CD4-positive, alpha-beta T cell treated with Interleukin-4 for 1 hour (primary cell): ENCODE measurements at places on chromosomes 4 and X.

DNA sequence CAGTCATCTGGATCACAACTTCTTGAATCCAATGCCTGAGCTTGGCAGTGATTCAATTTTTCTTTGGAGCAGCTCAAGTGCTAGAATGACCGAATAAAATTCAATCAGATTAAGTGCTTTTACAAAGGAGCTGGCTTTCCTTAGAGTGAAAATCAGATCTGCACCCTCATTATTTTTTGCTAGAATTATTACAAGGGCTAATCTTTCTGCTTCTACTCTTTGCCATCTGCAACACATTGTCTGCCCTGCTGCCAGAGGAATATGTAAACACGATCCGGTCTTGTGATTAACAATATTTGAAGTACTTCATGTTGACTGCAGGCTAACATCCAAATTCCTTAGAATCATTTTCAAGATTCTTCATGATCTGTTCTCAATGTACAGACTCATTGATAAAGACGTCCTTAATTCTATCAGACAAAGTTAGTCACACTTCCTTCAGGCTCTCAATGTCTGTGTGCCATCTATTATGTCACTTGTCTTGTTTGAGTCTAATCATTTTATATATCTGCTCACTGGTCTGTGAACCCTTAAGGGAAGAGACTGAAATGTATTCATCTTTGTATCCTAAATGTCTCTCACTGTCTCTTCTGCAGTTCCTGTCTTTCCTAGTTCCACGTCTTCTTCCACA is 531.2 kb downstream of the GALNTL6 start:
- no peak for DNase-seq

GRCh38 chr4:84238247-84239090 is 260.6 kb downstream of the NKX6-1 start:
- DNase-seq: no peak

- no peak for DNase-seq
Measured at GRCh38 chrX:39121903-39122302, 320.6 kb downstream of the MID1IP1 start.

GRCh38 chrX:119398587-119398973 is 556 bp upstream of the SLC25A43 start:
- no peak for DNase-seq

DNA sequence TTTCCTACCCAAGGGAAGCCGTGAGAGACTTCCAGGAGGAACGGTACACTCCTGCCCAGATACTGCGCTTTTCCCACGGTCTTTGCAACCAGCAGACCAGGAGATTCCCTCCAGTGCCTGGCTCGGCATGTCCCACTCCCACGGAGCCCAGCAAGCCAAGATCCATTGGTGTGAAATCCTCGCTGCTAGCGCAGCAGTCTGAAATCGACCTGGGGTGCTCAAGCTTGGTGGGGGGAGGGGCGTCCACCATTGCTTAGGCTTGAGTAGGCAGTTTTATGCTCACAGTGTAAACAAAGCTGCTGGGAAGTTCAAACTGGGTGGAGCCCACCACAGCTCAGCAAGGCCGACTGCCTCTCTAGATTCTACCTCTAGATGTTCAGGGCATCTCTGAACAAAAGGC is 284.8 kb upstream of the FGF13 start:
- no peak for DNase-seq

- DNase-seq: no peak
Measured at GRCh38 chr4:101708293-101709039, 82.1 kb upstream of the BANK1 start.

DNA sequence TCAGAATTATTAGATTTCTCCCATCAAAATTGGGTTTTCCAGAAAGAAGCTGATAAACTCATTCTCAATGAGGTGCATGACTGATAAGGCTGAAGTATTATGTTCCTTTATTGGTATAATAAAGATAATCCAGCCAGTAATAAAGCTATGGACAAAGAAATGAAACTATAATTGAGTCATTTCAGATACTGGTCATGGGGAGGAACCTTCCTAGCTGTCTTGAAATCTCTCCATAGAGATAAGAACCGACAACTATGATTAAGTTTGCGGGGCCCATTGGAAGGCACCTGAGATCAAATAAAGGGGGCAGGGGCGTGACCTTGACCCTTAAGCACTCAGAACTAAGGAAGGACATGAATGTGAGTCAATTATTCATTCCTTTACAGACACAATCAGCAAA is 47.8 kb downstream of the RAI2 start:
- DNase-seq: no peak

DNA sequence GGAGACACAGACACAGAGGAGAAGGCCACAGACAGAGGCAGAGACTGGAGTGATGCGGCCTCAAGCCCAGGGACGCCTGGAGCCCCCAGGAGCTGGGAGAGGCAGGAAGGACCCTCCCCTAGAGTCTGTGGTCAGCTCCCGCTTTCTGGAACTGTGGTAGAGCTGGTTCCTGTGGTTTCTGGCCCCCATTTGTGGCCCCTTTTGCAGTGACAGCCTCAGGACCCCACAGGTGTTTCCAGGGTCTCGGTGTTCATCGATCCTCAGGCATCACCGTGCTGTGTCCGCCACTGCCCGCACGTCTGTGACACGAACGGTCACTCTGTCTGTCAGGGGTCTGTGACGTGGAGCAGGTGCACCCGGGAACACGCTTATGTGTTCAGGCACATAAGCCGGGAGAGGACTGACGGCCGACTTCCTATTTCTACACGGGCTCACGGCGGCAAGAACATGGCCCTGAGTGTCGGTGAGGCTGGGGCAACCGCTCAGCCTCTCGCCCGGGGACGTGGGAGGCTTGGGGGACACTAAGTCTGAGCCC is 7.9 kb downstream of the GTPBP6 start:
- DNase-seq: no peak

- DNase-seq: no peak
Measured at GRCh38 chr4:13700021-13700857, 72.7 kb upstream of the BOD1L1 start.

DNA sequence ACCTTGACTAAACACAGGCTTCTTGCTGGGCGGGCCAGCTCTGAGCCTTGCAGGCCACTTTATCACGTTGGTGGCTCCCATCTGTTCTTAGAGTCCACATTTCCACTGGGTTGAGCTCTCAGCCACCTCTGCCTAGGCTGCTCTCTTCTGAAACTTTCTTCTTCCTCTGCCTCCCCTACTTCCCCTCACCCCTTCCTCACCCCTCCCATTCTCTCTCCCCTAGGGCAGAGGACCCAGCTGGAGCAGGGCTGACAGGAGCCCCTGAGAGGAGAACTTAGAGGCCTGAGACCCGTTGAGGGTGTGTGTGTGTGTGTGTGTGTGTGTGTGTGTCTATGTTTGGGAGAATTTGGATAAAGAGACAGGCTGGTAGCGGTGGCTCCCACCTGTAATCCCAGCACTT is 19.9 kb upstream of the TMSB4X start:
- no peak for DNase-seq

DNA sequence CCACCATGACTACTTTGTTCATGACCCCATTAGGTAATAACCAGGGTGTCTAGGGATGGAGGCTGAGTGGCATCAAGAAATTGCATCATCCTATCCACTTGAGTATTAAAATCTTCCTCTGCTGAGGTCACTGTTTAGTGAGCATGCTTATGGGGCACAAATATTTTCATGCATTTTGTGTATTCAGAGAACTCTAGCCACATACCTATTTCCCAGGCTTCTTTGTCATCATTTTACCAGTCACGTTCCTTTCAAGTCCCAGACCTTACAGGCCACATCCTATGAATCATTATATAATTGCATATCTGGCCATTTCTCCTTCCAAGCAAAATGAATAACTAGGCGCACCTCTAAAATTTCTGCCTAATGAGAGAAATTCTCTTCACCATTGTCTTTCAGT is 1882.9 kb upstream of the AGA start:
- DNase-seq: no peak

DNA sequence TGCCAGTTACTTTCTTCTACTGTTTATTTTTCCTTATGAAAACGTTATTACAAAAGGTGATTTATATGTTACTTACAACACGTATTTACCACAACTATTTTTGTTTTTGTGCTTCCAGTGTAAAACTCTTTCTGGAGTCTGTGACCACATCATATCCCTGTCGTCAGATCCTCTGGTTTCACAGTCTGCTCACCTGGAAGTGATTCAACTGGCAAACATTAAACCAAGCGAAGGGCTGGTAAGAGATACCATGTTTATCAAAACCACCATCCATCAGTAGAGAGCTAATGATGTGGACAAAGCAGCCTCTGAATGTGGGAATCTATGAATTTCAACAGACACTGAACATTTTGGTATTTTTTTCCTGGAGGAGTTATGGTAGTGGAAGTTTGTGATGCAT is 116.1 kb downstream of the CNKSR2 start:
- DNase-seq: no peak

DNA sequence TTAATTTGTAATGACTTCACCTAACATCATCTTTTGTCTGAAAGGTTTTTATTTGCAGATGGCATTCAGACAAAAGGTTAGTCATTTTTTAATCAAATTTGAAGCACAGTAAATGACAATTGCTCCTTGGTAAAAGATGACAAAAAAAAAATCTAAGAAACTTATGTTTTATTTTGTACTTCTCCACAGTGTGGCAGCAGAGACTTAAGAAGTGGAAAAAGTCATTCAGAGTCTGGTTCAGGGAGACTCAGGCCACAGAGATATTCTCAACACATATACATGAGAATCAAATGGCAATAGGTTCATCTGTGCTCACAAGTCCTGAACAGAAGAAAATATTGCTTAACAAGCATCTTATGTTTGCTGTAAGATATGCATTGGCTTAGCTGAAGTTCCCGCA is 436.2 kb downstream of the KCNIP4 start:
- DNase-seq: no peak

GRCh38 chr4:130393642-130394041 is 1297.7 kb downstream of the C4orf33 start:
- DNase-seq: no peak

- no peak for DNase-seq
Measured at GRCh38 chr4:3313556-3314228, 20.9 kb downstream of the RGS12 start.
